Keratinocyte (primary cell): ENCODE measurements at places on chromosomes 7 and 10. TPM values are rescaled to one million over a fixed set of nuclear protein-coding genes. Genes with fewer than 3 reads are reported as not detected.
A peak's percentile ranks its signal among the peaks of the same experiment; 100 is the strongest.

- peak; percentile 91 for DNase-seq
Observed at GRCh38 chr10:102769375-102770107, 25.8 kb downstream of the WBP1L start.

DNA sequence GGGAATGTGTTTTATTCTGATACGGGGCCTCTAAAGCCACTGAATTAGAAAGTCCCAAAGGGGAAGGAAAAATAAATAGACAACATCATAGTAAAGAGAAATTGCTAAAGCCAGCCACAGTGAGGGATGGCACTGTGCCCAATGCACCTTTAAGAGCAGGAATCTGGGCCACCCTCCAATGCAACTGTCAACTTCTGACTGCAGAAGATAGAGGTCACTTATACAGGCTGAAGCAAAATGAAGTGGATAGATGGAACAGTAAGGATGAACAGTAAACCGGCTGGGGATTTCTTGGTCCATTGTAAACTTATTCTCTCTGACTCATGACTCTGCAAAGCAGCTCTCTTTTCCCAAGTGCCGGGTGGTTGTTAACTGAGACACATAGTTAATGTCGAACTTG lies 54.0 kb upstream of the KCNIP2 start:
- no peak for DNase-seq

DNA sequence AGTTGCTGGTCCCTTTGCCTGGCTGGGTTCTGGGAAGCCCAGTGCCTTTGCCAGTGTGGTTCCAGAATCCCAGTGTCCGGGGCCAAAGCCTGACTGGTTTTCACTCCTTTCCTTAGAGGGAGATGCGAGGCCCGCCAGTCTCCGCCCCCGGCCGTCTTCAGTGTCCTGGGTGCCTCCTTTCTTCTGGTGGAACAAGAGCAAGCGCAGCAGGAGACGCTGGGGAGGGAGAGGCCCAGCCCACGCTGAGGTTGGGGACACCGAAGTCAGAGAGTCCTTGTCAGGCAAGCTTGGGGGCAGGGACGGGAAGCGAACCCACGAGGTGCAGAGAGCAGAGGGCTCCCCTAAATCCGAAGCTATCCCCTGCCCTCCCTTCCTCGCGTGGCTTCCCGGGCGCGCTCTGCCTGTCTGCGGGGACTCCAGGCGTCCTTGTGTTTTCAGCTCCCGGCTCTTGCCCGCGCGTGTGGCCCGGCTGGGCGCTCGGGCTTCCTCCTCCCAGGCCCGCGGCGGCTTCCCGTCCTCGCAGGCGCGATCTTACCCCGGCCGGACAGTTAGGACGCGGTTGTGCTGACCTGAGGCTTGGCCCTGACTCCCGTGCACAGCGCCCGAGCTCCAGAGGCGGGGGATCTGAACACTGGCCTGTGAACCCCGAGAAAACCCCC lies 60.6 kb upstream of the UBE3C start:
- no peak for DNase-seq

- DNase-seq, result no peak
Observed at GRCh38 chr10:110239892-110240291, 32.5 kb downstream of the MXI1 start.

GRCh38 chr10:49550563-49550962 lies 11.6 kb upstream of the ERCC6 start:
- DNase-seq, result peak; percentile 91

DNA sequence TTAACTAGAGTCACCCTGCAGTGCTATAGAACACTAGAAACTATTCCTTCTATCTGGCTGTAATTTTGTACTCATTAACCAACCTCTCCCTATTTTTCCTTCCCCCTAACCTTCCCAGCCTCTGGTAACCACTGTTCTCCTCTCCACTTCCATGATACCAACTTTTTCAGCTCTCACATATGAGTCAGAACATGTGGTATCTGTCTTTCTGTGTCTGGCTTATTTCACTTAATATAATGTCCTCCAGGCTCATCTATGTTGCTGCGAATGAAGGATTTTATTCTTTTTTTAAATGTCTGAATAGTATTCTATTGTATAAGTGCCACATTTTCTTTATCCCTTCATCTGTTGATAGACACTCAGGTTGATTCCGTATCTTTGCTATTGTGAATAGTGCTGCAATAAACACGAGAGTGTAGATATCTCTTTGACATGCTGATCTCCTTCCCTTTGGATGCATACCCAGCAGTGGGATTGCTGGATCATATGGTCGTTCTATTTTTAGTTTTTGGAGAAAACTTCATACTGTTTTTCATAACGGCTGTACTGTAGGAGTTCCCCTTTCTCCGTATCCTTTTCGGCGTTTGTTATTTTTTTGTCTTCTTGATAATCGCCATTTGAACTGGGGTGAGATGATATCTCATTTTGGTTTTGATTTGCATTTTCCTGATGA lies 101.4 kb downstream of the FAM107B start:
- DNase-seq, result no peak

DNA sequence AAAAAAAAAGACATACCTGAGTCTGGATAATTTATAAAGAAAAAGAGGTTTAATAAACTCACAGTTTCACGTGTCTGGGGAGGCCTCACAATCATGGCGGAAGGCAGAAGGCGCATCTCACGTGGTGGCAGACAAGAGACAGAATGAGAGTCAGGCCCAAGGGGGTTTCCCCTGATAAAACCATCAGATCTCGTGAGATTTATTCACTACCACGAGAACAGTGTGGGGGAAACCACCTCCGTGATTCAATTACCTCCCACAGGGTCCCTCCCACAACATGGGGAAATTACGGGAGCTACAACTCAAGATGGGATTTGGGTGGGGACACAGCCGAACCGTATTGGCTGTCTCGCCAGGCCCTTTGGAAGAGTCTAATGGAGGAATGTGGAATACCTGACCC lies 9.0 kb upstream of the MAFK start:
- DNase-seq, result no peak

DNA sequence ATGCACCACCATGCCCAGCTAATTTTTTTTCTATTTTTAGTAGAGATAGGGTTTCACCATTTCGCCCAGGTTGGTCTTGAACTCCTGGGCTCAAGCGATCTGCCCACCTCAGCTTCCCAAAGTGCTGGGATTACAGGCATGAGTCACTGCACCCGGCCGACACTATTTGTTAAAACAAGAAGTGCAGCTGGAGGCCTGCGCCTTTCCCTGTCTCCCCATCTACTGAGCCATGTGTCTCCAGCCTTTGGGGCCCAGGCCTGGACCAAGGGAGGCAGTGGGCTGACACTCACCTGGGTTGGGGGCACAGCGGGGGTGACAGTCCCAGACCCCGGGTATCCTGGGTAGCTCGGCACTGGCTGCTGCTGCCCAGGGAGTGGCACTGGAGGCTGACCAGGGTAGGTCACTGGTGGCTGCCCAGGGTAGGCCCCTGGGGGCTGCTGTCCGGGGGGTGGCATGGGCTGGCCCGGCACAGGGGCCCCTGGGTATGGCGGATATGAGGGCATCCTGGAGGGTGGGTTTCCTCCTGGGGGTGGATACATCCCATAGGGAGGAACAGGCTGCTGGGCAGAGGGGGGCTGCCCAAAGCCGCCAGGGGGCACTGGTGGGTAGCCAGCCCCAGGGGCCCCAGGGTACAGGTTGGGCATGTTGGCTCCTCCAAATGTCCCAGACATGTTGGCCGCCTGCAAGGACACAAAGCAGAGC lies 36.3 kb downstream of the PLAC9 start:
- DNase-seq, result no peak

- DNase-seq, result no peak
Observed at GRCh38 chr7:31695859-31696614, 9.0 kb downstream of the PPP1R17 start.

DNA sequence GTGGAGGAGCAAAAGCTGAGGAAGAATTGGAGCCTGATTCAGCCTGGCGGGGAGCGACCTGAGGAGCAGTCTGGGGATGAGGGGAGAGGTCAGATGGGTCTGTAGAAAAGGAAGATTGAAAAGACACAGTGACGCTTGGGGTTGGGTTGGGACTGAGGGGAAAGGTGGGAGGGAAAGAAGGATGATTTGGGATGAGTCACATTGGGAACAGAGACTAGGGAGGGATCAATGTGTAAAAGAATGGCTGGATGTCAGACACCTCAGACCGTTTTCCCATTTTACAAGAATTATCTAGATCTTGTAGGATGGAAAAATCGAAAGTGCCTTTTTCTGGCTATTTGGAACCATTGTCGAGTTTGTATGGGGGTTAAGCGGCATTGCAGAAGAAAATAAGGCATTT lies 1076.5 kb downstream of the DNAJB9 start:
- no peak for DNase-seq

DNA sequence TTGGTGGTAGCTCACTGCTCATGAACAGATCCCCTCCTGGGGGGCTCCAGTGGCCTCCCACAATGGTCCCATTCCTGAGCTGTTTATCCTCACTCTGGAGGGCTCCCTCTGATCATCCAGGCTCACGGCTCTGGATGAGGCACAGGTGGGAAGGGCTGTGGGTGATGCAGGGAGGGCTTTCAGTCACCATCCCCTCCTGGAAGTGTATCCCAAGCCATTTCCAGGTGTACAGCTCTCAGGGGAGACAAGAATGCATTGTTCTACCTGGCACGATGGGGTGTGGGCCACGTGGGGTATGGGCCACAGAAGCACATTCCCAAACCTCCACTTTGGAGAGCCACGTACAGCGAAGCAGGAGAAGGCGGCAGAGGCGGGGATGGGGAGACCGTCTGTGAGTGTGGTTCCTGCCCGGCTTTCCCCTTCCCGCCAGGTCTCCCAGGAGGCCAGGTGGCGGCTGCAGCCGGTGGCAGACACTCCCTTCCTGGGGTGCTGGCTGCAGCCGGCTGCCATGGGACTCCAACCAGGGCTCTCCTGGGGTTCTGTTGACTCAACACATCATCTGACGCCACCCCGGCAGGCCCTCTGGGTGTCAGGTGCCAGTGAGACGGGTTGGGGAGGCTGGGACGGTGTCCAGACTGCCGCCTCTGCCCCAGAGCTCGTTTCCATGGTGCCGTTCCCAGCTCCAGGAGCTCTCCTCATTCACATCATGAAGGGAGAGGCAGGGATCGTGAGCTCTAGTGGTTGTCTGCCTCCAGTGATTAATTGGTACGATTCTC lies 169.7 kb upstream of the RHEB start:
- no peak for DNase-seq

- no peak for DNase-seq
Observed at GRCh38 chr7:89311886-89312285, 516.3 kb upstream of the TEX47 start.

AOAH gene
- polyA plus RNA-seq, result 0.43 to 0.54 TPM (median 0.45 TPM) in 3 replicates

ZNF92 gene
- polyA plus RNA-seq, result 2.0 to 3.3 TPM (median 2.2 TPM) in 3 replicates
